Adipocyte (in vitro differentiated cells): ENCODE measurements at places on chromosomes 5 and 9.

- DNase-seq = no peak
Observed at GRCh38 chr5:39995990-39996389, 571.2 kb upstream of the DAB2 start.

DNA sequence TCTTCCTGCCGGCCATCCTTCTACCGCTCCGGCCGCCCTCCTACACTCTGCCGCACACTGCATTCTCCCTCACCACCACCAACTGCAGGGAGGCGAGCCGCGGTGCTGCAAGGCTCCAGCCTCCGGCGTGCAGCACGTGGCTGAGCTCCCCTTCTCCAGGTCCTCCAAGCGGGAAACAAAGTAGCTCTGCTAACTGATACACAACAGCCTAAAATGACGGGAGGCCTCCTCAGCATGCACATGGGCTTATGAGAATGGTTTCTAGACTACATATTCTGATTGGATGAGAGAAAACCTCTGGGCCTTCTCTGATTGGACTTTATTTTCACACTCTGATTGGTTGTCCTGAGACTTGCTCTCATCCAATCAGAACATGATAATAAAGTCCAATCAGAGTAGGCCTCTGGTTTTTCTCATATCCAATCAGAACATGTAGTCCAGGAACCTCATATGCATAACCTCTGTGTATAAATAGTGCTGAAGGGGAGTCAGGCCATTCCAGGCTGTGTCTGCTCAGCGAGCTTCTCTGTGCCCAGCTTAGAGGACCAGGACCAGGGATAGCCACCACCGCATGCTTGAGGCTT is 27.0 kb upstream of the ZNF354B start:
- no peak for DNase-seq

GRCh38 chr5:159878988-159879471 is 37.3 kb upstream of the ADRA1B start:
- peak; percentile 84 for DNase-seq

GRCh38 chr5:15968993-15969392 is 210.6 kb downstream of the MARCHF11 start:
- DNase-seq = no peak

- no peak for DNase-seq
Observed at GRCh38 chr5:17714186-17714585, 79.9 kb downstream of the TAF11L14 start.

DNA sequence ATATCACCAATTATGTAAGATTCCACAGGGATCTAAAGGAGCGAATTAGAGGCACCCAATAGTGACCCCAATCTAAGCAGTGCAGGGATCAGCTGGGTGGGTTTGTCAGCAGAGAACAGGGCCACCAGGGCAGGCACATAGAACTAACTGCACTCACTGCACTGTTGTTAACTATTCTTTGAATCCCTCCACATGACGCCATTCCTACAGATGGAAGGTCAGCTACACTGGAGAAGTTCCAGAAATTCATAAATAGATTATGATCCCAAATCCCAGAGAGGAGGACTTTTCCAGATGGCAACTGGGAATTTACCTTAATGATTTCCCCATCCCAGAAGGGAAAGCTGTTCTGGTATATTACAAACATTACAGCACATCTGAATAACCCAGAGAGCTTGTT is 84.2 kb downstream of the THBS4 start:
- no peak for DNase-seq

DNA sequence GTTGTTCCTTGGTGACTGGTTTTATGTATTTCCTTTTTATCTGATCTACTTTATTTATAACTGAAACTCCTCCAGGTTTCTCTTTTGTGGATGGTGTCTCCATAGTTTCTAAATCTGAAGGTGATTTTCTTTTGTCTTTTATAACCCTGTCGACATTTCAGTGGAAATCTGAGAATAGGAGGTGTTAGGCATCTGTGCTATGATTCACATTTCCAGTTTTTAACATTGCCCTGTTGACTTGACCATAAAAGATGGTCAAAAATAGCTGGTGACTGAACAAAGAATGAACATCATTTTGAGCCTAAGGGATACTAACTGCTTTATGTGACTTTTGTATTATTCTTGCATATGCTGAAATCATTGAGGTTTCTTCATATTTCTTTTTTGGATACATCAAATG is 190.5 kb downstream of the PCSK1 start:
- no peak for DNase-seq

GRCh38 chr9:127805620-127806019 is 2.9 kb downstream of the FPGS start:
- DNase-seq = peak; percentile 44

GRCh38 chr9:129070696-129071525 is 10.0 kb upstream of the DOLPP1 start:
- no peak for DNase-seq

DNA sequence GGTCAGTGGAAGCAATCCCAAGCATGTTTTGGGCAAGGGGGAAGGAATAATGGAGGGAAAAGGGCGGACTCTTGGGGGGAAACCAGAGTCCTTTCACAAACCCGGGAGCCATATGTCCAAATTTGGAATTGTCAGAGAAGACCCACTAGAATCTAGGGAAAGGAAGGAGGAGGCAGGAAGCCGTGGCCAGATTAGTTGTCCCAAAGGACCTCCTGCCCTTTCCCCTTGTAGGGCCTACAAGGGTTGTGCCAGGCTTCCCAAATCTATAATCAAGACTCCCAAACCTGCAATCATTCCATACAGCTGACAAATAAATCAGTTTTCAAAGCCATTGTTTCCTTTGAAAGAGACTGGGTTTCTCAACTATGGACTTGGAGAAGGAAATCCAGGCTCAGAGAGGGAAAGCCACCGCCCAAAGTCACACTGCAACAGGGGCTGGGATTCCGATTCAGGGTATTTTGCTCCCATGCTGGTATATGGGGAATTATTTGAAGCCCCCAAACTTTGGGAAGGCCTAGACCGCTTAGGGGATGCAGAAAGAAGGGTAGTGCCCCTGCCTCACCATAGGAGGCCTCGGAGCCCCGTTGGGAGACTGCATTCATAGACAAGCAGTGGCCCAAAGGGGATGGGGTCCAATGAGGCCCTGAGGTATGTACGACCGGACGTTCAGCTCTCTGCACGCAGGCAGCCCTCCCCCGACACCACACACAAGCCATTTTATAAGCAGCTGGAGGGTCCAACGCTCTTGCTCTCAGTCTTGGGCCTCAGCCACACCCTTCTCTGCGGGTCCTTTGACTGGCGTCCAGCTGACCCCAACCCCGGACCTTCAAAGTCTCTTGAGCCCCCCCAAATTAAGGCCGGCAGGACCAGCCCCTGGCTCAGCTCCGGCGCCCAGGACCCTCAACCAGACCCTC is 815 bp downstream of the ANXA6 start:
- DNase-seq = peak; percentile 55

DNA sequence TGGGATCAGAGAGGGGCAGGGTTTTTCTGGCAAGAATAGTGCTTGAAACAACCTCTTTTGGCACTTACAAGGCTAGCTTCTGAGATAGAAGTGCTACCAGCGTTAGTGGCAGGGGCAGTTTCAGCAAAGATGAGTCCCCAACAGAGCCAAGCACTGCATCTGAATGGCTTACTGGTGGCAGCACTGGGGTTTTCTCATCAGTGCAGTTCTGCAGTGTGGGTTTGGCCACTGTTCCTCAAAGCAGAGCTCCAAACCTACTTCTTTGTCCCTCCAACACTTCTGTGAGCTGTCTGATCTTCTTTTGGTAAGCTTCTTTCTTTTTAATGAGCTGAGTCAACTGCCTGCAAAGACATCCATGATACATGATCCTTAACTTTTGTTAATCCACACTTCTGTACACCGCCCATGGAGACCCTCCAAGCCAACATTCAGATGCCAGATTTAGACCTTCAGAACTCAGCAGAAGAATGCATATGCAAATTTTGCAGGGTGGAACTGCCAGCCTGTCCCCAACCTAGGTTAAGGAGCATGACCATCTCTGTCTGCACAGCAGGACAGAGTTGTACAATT is 29.9 kb upstream of the FSTL4 start:
- no peak for DNase-seq

DNA sequence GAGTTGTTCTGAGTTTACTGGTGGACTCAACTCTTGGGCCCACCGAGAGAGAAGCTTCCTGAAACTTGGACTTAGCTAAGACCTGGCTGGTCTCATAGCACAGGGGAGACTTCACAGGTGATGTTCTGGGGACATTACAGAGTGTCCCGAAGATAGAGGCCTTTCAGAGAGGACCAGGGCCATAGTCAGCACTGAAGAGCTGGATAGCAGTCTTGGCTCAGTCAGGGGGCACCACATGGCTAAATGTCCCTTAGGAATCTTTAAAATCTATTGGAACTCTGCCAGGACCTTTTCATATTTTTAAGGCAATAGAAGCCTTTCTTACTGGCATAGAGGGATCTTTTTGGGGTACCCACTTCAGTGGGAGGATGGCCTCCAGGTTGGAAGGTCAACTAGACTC is 59.8 kb upstream of the CPLX2 start:
- no peak for DNase-seq

- DNase-seq = peak; percentile 90
Observed at GRCh38 chr9:107465467-107466451, 23.8 kb downstream of the KLF4 start.

- no peak for DNase-seq
Observed at GRCh38 chr9:134802216-134802795, 78.3 kb upstream of the FCN2 start.

- peak; percentile 17 for DNase-seq
Observed at GRCh38 chr9:137162505-137163364, 7.1 kb downstream of the LRRC26 start.

- DNase-seq = no peak
Observed at GRCh38 chr5:36523926-36524325, 82.5 kb upstream of the SLC1A3 start.

DNA sequence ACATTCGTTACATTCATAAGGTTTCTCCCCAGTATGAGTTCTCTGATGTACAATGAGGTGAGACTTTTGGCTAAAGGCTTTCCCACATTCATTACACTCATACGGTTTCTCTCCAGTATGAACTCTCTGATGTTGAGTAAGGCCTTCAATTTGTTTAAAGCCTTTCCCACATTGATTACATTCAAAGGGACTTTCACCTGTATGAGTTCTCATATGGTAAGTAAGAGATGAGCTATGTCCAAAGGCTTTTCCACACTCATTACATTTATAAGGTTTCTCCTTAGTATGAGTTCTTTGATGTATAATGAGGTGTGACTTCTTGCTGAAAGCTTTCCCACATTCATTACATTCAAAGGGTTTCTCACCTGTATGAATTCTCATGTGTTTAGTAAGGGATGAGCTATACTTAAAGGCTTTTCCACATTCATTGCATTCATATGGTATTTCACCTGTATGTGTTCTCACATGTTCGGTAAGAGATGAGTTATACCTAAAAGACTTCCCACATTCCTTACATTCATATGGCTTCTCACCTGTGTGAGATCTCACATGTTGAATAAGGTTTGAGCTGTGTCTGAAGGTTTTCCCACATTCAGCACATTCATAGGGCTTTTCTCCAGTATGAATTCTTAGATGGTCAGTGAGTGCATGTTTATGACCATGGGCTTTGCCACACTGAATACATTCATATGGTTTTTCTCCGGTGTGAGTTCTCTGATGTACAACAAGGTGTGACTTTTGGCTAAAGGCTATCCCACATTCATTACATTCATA is 13.5 kb downstream of the ZFP37 start:
- DNase-seq = no peak

DNA sequence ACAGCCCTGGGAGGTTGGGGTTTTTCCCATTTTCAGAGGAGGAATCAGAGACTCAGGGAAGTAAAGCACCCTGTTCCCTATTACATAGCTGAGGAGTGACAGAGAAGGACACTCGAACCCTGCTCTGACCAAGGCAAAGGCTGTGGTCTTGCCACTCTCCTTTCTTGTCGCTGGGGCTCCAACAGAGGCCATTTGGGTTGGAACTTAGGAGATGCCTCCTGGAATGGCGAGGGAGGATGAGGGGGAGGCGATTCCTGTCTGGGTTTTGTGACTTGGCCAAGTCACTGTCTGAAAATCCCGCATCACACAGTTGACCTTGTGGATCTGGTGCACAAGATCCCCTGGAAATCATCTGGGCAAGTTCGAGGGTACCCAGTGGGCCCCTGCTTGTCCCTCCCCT is 64.0 kb upstream of the HAND1 start:
- no peak for DNase-seq
